ENCODE measurements at places on chromosomes 5 and 9.

- no peak for DNase-seq
Observed at GRCh38 chr5:95620870-95621838, 1.3 kb downstream of the GPR150 start.

GRCh38 chr5:1073239-1074102, 38.4 kb downstream of the SLC12A7 start:
- DNase-seq: no peak

- no peak for DNase-seq
Observed at GRCh38 chr5:109601736-109602135, 88.0 kb upstream of the MAN2A1 start.

DNA sequence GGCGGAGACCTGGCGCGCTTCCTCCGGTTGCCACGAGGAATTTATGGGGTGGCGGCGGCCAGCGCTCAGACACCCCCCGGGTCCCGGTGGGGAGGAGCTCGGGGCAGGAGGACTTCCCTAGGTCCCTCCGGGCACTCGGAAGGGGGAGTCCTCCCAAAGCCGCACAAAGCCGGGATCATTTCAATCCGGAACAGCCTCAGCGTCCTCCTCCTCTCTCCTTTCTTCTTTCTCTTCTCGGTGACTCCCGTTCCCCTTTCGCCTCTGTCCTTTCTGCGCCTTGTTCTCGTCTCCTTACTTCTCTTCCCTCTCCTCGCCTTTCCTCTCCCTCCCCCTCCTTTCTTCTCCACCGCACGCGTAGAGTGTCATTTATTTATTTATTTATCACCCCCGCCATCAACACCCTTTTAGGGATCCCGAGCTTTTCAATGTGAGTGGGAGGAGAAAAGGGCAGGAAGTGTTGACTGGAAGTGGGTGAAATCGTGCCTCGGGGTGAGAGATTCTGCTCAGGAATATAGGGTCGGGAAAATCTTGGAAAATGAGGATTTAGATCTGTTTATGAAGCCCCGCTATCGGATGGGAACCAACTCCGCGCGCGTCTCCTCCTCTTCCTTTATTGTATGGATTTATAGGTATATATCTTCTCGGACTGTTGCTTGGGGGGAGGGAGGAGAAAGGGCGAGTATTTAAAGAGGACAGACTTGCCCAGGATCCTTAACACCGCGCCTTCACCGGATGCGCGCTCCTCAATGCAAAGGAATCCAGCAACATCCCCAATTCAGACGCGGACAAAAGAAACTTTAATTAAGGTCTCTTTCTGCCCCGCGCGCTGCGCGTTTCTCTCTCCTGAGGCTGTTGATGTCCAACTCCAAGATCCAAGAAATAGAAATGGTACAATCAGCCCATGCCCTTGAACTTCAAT, 2.0 kb upstream of the ZNF462 start:
- no peak for DNase-seq

DNA sequence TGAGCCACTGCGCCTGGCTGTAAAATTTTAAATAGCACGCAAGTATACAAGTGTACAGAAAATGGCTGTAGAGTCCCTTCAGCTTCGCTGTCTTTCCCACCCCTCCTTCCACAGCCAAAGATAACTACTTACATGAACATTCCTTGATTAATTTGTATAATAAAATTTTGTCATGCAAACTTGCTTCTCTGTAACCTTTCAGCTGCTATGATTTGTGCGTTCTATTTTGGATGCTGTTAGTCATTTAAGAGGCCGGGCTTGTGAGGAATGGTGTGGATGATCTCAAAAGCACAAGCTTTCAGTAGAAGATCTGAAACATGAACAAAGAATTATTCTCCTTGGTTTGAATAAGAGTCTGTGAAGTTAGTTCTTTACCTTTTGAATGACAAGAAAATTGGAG, 115.0 kb upstream of the TLE1 start:
- DNase-seq: no peak

DNA sequence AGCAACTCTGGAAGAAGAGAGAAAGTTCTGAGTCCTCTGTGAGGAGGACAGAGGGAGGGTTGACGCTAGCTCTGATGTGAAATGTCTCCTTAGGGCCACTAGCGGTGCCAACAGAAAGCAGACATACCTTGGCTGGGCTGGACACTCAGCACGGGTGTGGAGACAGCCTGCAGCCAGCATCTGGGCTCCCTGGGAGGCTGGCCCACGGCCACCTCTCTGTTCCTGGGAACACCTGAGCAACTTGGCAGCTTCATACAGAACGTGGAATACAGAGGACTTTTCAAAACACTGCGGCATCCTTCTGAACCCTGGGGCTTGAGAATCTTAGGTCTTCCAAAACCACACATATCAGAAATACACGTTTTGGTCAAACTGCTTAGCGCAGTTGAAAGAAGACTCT, 269.1 kb downstream of the FSTL4 start:
- DNase-seq: no peak

DNA sequence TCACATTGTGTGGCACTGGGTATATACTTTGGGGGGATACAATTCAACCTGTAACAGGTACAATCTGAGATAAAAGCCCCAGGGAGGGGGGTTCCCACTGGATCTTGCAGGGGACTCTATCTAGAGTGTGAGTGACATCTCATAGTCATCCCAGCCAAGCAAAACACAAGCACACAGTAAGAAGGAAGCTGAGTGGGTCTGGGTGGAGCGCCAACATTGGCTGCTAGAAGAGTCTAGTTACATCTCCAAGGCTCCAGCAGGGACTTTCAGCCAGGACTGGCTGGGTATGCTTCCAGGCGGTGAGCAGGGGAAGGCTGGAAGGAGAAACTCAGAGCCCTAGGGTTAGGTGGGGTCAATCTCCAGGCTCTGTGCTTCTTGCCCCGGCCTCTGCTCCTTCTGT, 53.0 kb downstream of the IL31RA start:
- no peak for DNase-seq

- no peak for DNase-seq
Observed at GRCh38 chr5:41277476-41278245, 64.3 kb upstream of the C6 start.

GRCh38 chr5:4987431-4987830, 152.7 kb upstream of the ADAMTS16 start:
- no peak for DNase-seq

- DNase-seq: no peak
Observed at GRCh38 chr9:18184401-18184800, 289.6 kb upstream of the ADAMTSL1 start.

- DNase-seq: no peak
Observed at GRCh38 chr5:36177715-36178523, 26.0 kb downstream of the SKP2 start.

- DNase-seq: no peak
Observed at GRCh38 chr5:32432633-32433032, 11.9 kb downstream of the ZFR start.

DNA sequence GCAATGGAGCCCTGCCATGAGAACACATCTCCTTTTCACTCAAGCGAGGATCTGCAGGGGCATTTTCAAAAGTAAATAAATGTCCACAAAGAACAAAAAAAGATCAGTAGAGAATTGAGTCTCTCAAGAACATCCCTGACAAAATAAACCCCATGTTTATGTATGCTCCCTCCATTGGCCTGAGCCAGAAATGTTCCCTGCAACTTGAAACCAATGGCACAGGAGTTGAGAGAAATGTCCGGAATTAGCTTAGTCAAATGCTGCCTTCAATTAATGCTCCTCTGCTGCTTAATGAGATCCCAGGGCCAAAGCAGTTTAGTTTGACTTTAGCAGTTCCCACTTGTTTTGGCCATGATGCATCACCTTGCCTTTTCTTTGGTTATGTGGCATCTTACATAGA, 238.3 kb downstream of the EBF1 start:
- no peak for DNase-seq

DNA sequence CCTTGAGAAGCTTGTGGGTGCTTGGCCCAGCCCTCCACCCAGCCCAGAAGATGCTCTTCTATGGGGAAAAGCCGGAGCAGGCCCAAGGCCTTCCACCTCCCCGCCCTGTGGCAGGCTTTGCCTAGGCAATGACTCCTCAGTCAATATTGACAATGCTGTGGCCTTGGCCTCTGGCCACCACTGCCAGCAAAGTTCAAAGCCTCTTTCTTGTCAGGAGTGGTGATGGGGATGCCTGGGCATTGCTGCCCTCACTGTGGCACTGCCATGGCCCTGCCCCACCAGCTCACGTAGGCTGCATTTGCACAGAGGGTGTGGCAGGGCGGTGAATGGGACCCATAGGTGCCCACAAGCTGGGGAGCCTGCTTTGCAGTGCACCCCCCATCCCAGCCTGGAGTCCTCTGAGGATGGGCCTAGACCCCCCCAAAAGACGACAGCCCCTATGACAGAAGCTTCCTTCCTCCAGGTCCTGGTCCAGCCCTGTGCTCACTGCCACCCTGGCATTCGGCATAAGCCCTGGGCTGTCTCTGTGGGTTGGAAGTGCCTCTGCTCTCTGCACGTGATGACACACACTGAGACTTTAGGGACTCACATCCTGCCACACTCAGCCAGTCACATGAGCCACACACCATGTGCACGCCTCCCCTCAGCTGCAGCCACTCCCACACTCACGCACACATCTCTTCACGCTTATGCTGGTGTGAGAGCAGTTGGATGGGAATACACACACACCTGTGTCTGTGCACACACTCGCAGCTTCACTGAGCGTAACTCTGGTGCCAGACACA, 31.1 kb downstream of the MORN5 start:
- DNase-seq: no peak

GRCh38 chr9:28648723-28649122, 1075.4 kb upstream of the C9orf72 start:
- no peak for DNase-seq

DNA sequence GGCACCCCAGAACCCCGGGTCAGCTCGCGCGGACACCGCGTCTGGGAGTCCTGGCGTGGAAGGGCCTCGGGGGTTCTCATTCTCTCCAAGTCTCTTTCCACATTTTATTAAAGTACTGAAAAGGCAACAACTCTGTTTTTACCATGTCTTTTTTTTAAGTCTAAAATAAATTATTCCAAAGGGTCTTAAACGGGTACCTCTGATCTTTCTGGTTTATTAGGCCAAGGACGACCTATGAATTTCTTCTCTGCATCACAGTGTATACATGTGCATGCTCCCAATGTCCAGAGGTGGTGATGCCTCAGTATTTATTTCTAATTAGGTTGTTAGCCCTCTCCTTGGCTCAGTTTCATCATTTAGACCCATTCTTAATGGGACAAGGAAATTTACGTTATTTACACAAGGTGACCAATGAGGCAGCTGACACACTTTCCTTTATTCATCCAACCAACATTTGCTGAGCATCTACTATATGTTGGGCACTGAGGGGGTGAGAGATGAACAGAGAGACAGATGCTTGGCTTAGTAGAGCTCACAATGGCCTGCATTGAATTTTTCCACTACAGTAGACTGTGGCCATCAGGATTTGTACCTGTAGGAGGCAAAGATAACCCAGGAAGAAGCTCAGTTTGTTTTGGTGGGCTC, 7.6 kb upstream of the OTP start:
- DNase-seq: no peak

- no peak for DNase-seq
Observed at GRCh38 chr5:163880302-163880701, 374.9 kb downstream of the MAT2B start.

GRCh38 chr9:104783588-104783987, 19.7 kb downstream of the NIPSNAP3B start:
- DNase-seq: no peak
